ENCODE measurements at places on chromosomes 3 and 15.

- DNase-seq = no peak
Measured at GRCh38 chr15:57762302-57762701, 55.8 kb downstream of the POLR2M start.

GRCh38 chr3:58016710-58017109 lies 8.5 kb downstream of the FLNB start:
- no peak for DNase-seq

DNA sequence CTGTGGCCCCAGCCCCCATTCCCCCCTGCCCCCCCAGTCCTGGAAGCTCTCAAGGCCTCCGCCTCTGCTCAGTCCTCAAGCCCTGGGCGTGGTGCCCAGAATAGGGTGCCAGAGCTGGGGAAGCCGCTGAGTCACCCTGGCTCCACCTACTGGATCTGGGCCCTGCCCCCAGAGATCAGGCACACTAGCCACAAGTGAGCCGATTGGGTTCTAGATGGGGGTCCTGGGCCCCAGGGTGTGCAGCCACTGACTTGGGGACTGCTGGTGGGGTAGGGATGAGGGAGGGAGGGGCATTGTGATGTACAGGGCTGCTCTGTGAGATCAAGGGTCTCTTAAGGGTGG lies 5.7 kb downstream of the EIF4G1 start:
- no peak for DNase-seq

DNA sequence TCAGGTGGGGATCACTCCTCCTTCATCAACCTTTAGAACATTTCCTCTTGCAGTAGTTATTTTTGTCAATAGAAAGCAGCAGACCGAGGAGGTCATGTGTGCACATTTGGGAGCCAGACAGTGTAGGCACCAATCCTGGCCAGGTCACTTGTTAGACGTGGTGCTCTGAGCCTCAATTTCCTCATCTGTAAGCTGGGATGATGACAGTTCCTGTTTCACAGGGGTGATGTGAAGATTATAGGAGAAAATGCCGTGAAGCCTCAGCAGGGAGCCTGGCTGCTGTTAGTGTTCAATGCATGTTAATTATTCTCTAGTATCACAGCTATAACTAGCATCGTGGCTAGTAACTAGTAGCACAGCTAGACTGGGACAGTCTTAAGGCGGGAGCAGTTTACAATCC lies 64.7 kb downstream of the ATP2B2 start:
- no peak for DNase-seq

DNA sequence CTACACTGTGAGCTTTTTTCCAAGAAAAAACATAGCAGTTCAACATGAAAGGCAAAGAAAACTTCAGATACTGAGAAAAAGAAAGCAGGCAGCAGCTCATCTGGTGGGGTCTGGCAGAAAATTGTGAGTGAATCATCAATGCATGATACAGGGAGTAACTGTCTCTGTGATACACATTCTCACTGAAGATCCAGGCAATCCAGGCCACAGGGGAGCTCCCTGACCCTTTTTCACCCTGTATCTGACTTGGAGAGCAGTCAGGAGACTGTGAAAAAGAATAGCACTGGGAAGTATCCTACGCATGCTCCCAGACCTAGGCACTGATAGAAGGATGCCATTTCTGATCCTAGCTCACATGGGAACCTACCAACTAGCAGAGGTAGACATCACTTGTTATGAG lies 269.8 kb downstream of the MBNL1 start:
- no peak for DNase-seq

DNA sequence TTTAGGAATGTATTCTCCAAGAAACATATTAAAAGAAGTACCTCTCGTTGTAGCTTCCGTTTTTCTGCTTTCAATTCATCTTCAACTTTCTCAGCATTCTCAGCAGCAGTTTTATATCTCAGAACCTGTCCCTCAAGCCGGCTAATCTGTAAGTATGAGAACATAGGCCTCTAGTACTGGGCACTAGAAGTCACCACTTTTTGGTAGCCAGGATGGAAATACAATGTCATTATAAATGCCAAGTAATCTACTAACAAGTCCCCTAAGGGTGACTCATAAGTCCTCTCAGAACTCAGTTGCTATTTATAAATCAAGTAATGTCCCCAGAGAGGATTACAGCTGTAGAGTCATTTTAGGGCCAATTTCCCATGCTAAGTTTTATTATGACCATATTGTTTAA lies 61.1 kb downstream of the MLH1 start:
- DNase-seq = no peak

DNA sequence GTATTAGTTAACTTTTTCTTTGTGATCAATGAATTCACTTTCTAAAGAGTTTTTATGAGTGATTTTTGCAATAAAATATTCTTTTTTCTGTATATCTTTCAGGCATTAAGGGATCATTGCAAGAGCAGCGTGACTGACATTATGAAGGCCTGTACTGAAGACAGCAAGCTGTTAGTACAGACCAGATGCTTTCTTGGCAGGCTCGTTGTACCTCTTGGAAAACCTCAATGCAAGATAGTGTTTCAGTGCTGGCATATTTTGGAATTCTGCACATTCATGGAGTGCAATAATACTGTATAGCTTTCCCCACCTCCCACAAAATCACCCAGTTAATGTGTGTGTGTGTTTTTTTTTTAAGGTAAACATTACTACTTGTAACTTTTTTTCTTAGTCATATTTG lies 24.4 kb downstream of the SELENOT start:
- DNase-seq = no peak

DNA sequence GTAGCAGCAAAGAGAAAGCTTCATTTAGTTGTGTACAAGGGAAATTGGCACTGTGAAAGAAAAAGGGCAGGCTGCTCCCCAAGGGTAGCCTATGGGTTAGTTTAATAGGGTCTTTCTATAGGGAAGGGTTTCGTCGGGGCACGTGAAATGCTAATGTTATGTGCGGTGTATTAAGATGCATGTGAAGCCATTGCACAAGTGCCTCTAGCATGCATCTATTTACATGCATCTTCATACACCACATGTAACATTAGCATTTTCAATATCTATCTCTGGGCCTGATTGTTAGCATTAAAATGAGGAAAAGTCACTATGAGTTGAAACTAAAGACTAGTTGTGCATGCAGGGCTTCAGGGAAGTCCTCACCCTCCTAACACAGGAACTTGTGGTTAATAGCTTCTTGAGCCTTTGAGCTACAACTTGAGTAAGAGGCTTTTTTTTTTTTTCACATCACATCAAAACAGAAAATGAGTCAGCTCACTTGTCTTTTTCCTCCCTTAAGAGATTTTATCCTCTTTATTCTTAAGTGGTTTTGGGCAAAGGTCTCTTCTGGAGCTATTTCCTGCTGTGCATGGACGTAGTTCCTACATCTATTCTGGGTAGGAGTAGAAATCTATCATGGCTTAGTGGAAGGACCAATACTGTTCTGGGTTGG lies 613.4 kb downstream of the ZPLD1 start:
- DNase-seq = no peak

- no peak for DNase-seq
Measured at GRCh38 chr3:141578202-141578973, 91.6 kb downstream of the RASA2 start.

DNA sequence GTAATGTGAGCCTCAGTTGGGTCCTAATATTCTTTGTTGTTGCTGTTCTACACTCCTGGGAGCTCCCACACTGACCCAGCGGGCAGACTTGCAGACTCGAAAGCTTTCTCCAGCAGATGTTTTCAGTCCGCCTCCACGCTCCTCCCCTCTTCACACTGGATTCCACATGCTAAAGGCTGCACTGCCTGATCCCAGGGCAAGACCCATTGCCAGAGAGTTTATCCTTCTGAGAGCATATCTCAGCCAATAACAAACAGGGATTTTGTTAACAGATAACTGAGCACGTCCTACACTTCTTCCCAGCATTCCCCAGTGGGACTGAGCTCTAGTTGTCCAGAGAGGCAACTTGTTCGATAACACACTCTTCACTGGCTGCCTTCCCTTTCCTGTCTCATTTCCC lies 8.0 kb upstream of the COL6A6 start:
- DNase-seq = no peak

DNA sequence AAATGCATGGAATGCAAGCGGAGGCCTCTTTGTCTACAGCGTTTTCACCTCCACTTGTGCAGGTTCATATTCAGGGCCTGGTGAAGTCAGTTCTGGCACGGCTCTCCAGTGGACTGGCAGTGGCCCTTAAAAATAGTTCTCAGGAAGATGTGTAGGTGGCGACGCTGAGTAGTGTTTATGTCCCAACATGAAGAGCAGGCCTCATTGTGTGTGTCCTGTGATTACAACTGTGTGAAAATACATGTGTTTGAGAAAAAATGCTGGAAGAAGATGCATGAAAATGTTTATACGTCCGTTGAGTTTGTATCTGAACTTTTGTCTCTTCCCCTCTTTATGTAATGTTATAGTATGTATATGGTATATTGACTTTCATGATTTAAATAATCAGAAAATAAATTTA lies 7.2 kb downstream of the LIPC start:
- no peak for DNase-seq

DNA sequence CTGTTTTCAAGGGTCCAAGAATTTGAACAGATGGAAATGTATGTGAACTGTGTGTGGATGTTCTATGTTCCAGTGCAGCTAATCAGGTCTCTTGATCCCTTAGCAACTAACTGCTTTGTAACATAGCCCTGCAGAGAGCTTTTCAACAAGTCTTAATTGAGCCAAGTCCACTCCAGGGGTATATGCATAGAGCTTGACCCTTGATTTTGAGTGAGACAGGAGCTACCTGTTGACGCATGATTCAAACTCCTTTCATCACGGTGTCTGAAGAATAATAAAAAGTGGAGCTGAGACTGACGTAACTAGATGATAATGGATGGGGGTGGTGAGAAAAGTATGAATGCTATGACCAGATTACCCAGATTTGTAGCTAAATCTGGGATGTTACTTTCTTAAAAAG lies 93.3 kb upstream of the CCDC54 start:
- DNase-seq = no peak

DNA sequence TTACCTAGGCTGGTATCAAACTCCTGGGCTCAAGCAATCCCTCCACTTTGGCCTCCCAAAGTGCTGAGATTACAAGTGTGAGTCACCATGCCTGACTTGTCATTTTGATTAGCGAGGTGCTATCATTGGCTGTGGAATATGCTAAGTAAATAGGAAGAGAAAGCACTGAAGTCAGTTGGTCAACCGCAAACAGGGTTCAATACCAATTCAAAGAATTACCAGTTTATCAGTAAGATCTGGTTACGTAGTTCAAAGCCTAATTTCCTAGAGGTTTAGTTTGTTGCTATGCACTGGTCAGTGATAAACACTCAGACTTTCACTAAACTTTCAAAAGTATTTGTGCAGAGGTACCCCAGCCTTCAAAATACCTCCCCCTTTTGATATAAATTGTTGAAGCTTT lies 29.5 kb downstream of the GLB1 start:
- DNase-seq = no peak

DNA sequence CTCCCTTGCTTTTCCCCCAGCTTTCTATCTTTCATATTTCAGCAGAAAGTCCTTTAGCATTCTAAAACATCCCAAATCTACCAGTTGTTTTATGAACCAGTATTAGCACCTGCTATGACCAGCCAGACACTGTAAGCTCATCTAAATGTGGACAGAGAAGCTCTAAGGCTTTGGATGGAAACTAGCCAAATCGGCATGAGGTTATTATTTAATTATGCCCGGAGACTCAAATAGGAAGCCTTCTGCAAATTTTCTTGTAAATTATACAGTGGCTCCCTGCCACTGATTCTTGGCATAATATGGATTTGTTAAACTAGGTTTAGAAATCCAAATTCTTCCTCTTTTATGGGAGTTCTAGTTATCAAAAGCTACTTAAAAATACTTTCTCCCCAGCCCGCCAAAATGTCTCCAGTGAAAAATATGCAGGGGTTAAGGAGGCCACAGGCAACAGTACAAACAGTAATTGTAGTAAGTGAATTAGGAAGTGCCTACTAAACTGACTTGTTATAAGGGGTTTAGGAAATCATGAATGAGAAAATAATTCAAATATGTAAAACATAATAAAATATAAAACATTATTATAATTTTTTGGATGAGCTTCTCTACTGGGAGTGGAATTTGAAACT lies 15.4 kb downstream of the MYH15 start:
- DNase-seq = no peak

DNA sequence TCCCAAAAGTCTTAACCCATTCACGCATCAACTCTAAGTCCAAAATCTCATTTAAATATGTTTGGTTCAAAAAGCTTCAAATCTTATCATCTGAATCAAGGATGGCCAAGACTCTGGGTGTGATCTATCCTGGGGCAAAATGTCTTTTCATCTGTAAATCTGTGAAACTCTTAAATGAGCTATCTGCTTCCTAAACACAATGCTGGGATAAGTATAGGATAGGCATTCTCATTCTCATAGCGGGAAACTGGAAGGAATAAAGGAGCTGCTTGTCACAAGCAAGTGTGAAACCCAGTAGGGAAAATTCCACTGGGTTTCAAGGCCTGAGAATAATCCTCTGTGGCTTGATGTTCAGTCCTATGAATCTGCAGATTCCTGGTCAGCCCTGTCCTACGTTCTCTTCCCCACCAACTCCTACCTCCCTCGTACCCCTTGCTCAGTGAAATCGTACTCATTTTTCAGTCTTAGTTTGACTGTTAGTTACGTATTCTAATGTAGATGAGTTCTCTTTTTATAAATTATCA lies 156.7 kb downstream of the EPHA3 start:
- DNase-seq = no peak

DNA sequence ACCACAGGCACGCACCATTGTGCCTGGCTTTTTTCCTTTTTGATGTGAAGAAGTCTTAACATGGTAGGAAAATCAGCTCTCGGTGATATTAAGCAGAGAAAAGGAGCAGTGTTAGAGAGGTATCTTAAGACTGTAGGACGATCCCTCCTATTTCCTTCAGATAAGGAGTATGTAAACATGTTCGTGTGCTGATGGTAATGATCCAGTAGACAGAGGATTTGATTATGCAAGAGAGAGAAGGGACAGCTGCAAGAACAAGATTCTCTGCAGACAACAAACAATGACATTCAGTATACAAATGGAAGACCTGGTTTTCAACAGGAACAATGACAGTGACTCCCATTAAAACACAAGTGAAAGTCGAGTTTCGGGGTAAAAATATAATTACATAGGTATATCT lies 95.1 kb upstream of the MELTF start:
- no peak for DNase-seq

DNA sequence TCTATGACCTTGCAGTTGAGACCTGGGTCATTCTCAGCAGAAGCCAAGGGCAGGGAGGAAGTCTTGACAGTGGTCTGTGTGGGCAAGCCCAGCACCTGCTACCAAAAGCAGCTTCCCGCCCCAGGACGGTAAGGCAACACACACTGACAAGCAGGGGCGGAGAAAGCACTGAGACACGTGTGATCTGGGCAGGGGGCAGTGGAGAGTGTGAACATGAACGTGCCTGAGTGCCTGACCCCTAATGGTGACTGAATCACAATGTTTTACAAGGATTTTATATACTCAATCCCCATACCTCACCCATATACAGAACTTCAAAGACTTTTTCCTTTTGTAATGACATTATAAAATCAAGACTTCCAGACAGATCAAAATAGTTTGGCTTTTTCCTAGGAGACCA lies 35.2 kb downstream of the ANP32A start:
- no peak for DNase-seq

DNA sequence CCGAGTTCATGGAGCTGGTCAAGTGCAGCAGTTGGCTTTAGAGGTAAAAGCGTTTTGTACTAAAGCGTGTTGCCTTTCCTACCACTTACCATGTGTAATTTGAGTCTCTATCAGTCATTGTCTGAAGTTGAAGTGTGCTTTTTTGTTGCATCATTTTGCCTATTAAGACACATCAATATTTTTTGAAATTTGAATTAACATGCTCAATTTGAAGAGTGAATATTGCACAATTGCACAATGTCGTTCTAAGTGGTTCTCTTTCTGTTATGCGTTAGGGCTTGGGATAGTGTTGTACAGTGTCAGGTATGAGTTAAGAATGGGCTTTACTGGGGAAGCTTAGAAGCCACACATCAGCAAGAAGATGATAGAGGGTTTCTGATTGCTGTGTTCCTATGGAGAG lies 84.0 kb upstream of the ACKR4 start:
- DNase-seq = peak; percentile 73

Measured in NCI-H187 (cell line).